ENCODE measurements at places on chromosomes 3 and 15.

- DNase-seq, result no peak
Measured at GRCh38 chr3:170484869-170485268, 66.2 kb downstream of the CLDN11 start.

DNA sequence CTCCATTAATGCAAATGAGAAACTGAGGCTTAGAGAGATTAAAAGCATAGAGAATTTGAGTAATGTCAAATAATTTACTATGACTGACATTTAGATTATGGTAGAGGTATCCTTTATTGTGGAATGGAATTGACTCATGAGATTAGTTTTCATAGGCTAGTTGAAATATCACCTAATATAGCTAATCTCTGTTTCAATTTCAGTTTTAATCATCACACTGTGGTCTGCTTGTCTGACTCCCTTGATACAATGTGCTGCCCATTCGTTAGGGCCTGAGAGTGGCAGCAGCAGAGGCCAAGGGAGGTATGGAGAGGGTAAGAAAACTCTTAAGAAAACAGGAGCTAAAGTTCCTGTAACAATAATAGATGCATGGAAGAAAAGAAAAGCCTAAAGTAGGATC, 13.2 kb upstream of the ZBTB20 start:
- DNase-seq, result no peak

DNA sequence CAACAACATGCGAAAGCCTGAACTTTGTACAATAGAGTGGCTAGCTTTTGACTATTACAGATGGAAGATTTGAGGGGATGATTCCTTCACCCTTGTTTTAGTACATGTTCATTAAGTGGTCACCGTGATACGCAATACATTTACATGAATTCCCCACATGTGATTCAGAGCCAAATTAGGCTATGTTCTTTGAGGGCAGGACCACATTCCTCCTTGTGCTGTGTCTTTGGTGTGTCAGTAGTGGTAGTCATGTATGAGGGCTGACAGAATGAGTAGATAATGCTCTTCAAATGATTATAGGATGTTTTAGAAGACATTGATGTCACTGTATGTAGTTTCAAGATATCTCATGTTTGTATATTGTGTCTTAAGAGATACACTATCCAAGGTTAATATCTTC, 12.1 kb downstream of the PTPRG start:
- no peak for DNase-seq

- no peak for DNase-seq
Measured at GRCh38 chr15:41984622-41985021, 12.3 kb upstream of the EHD4 start.

GRCh38 chr3:115602194-115602593, 21.1 kb upstream of the GAP43 start:
- DNase-seq, result no peak

- no peak for DNase-seq
Measured at GRCh38 chr15:98905963-98906711, 101.5 kb downstream of the PGPEP1L start.

- no peak for DNase-seq
Measured at GRCh38 chr3:169283951-169284350, 379.6 kb downstream of the MECOM start.

GRCh38 chr3:16290827-16291196, 25.8 kb downstream of the OXNAD1 start:
- no peak for DNase-seq

DNA sequence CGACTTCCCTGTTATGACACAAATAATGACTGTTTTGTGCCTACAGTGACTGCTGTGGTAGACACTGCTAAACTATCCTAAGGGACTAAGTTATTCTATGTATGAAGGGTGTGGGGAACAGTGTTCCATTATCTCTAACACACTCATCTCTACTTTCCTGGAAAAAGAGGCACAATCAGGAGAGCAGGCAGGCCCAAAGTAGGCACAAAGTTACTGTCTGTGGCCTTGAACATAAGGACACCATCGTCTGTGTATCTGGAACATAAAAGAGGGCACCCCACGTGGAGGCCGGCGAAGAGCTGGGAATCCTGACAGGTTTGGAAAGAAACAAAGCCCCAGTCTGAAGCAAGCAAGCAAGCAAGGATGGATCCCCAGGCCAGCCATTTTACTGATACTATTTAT, 1.5 kb downstream of the ABCC5 start:
- DNase-seq, result no peak

DNA sequence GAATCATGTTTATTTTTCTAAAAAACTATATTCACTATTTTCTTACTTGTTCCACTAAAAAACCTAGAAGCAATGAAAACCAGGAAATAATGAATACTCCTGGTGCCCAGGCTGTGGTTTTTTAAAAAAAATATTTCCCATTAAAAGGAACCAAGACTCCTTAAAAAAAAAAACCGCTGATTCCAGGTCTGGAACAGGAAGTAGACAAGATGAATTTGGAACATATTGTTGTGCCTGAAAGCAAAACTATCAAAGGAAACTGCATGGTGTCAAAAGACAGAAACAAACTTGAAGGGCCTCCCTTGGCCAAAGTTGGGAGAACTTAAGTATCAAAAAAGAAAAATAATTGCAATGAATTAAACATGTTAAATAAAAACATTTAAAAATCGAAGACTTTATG, 245.3 kb upstream of the P2RY1 start:
- no peak for DNase-seq

- no peak for DNase-seq
Measured at GRCh38 chr15:35290301-35290721, 205.2 kb upstream of the NANOGP8 start.

DNA sequence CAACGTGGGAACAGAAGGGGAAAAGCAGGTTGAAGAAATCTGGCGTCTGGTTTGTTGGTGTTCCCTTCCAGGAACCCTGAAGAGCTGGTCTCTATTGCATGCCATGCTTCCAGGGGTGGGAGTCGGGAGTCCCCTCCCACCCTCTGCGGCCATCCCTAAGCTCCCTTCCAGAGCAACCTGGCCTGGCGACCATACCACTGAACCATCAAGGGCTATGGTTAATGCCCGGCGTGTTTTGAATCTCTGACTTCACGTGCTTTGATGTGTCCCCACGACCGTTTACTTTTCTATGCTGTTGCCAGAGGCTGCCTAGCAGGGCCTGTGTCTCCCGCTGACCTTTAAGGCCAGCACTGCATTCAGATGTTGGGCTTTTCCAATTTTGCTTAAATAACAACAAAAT, 696 bp upstream of the SNRK start:
- DNase-seq, result no peak

DNA sequence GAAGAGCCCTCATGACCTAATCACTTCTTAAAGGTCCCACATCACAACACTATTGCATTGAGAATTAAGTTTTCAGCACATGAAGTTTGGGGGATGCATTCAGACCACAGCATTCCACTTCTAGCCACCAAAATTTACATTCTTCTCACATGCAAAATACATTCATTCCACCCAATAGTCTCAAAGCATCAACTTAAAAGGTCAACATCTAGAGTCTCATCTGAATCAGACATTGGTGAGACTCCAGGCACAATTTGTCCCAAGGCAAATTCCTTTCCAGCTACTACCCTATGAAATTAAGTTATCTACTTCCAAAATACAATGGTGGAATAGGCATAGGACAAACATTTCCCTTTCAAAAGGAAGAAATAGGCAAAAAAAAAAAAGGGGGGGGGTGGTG, 64.9 kb downstream of the PLSCR2 start:
- no peak for DNase-seq

Measured in activated T-cell treated with anti-CD3 and anti-CD28 coated beads, Interleukin-2, amount 50 U/mL, for 72 hours (primary cell).